ENCODE measurements at places on chromosomes 6 and 20. TPM values are rescaled to one million over a fixed set of nuclear protein-coding genes. Genes with fewer than 3 reads are reported as not detected.

- DNase-seq, result no peak
Observed at GRCh38 chr6:38944655-38945279, 103.8 kb upstream of the GLP1R start.

DNA sequence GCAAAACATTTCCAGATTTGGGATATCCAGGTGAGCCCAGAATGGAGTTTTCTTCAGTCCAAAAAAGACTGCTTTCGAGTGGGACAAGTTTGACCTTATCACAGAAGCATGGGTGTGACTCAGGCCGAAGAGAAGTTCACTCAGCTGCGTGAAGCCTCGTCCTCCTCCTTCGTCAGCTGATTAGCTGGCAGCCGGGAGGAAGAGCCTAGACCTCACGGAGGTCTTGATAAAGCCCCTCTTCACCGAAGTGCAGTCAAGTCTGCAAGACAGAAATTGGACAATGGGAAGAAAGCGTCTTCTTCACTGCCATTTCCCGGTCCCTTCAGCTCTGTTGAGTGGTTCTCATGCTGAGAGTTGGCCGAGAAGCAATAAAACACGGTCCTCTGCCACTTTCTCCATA is 363.9 kb downstream of the TAF4 start:
- no peak for DNase-seq

DNA sequence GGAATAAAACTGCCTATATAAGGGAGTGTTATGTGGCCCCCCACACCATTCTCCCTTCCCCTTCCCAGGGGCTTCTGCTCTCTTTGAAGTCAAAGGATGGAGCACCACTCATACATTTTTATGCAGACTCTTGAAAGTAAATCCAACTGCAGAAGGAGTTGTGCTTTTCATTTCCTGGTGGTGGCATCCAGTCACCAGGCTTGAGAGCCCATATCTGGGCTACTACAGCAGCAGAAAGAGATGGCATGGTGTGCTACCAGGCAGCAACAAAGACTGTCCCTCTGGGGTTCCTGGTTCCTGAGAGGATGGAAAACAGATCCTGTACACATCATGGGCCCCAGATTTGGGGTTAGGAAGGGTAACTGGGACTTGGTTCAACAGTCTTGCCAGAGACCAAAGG is 226.4 kb downstream of the CLIC5 start:
- DNase-seq, result no peak

GRCh38 chr6:152378169-152378568 is 259.0 kb downstream of the SYNE1 start:
- no peak for DNase-seq

DNA sequence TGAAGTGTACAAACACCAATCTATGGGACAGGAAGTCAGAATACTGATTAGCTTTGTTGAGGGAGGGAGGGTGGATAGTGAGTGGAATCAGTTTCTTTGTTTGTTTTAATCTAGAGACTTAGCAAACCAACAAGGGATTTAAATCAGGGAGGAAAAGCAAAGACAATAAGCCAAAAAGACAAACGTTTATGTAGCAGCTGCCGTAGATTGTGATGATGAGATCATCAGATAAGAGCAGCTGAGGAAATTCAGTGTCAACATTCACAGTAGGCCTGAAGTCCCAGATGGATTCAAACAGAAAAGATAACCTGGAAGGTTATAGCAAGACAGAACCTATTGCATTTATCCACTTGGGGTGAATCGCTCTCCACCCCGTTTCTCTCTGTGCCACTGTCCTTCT is 104.9 kb upstream of the SYNDIG1 start:
- no peak for DNase-seq

Gene OR2B6
- total RNA-seq, result not detected

- peak; percentile 25 for DNase-seq
Observed at GRCh38 chr20:56987986-56988385, 278.5 kb downstream of the BMP7 start.

DNA sequence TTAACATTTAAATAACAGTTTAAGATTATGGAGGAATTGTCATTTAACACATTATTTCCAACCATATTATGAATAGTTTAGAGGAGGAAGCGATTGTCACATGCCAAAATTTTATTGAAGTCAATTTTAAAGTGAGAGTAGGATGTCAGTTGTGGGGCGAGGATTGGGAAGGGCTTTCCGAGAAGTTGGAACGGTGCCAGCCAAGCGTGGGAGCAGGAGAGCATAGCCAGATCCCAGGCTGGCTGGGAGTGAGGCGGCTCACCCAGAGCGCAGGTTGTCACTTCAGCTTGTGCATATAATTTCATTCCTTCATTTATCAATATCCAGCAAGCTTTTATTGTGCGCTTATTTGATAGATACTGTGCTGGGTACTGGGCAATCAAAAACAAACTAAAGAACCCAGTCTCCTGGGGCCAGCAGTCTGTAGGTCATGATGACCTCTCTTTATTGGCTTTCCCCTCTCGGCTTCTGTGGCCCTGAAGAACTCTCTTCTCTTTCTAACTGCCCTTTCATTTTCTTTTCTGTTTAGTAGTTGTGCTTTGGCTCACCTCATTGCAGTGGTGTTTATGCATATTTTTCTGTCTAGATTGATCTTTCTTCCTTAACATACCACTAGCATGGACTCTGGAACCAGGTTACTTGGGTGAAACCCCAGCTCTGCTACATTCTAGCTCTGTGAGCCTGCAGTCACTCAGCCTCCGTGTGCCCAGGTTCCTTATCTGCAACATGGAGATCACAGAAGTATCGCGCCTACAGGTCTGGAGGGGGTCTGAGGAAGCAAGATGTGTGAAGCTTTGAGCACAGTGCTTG is 6.4 kb downstream of the CEP43 start:
- no peak for DNase-seq

- DNase-seq, result no peak
Observed at GRCh38 chr6:4433199-4433598, 297.8 kb upstream of the ECI2 start.

Gene THBS2
- total RNA-seq, result 194 TPM

DNA sequence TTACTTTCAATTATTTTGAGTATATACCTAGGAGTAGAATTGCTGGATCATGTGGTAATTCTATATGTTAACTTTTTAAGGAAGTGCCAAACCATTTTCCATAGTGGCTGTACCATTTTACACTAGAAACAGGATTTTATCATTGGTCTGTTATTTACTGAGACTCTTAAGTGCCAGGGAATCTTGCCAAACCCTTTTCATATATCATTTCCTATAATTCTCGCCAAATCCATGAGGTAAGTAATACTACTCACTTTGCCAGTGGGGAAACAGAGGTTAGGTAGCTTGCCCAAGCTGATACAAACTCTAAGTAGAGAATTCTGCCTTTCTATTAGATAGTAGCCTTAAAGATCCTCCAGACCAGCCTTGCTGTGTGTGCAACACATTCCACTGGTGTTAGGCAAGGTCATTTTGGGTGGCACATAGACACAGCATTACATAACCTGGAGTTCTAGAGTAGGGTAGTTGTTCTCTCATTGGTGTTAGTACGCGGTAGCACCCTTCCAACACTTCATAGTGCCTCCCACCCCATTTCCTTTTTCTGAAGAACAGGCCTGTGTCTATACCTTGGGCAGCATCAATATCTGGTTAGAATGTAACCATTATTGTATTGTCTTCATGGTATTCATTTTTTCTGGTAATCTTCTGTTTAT is 65.5 kb downstream of the ARID1B start:
- no peak for DNase-seq

- DNase-seq, result no peak
Observed at GRCh38 chr6:73264446-73264845, 1.4 kb upstream of the KHDC1 start.

DNA sequence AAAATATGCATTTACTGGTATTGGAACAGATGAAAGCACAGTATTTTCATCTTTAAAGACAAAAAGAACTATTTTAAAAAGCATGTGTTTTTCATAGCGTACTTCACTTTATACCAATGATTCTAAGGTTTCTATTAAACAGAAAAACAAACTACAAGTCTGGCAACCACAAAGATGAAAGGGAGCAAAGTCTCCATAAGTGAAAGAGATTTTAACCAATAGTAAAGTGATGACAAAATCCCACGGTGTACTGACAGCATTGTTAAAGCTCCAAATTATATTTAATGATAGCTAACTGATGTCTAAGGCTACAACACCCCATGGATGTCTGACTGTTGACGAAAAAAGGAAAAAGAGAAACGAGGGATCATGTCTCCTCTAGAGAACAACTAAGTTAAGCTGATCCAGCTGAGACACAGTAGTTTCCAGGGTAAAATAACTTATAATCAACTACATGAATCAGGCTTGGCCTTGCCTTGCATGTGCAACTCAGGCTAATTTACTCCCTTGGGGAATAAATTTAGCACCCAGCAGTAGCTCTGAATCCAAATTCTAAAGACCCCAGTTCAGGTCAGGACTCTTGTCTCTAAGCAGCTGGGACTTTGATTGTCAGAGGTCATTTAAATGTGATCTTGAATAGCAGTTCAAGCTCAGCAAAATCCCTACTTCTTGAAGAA is 56.0 kb upstream of the TAB2 start:
- DNase-seq, result no peak

Gene DEFB124
- total RNA-seq, result not detected

GRCh38 chr6:43250992-43251373 is 7.7 kb downstream of the TTBK1 start:
- DNase-seq, result no peak

DNA sequence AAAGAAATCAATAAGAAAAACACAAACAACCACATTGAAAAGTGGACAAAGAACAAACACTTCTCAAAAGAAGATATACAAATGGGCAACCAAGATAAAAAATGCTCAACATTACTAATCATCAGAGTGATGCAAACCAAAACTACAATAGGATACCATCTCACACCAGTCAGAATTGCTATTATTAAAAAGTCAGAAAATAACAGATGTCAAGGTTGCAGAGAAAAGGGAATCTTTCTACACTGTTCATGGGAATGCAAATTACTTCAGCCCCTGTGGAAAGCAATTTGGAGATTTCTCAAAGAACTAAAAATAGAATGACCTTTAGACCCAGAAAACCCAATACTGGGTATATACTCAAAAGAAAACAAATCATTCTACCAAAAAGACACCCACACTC is 29.8 kb downstream of the KIF6 start:
- DNase-seq, result no peak

DNA sequence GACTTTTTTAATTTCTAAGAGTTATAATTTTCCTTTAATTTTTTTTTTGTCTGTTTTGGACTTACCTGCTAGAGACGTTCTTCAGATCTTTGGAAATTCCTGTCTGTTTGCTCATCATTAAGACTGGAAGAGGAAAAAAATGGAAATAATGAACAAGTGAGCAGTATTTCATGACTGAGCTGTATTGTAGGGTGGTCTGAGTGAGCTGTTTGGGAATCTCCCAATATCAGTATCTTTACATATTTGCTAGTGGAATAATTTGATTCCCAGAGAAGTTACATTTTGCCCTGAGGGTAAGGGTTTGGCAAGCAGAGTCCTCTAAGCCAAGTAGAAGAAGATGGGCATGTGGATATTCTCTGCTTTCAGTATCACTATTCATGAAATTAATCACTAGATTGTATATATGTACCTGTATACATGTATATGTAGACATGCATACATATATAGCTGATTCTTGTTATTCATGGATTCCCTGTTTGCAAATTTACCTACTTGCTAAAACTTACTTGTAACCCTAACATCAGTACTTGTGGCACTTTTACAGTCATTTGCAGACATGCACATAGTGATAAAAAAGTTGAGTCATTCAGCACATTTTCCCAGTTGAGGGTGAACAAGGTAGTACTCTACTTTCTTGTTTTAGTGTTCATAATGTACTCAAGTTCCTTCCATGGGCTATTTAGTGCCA is 13.5 kb downstream of the ZC2HC1B start:
- no peak for DNase-seq

Gene PDE7B
- total RNA-seq, result 1.8 TPM

DNA sequence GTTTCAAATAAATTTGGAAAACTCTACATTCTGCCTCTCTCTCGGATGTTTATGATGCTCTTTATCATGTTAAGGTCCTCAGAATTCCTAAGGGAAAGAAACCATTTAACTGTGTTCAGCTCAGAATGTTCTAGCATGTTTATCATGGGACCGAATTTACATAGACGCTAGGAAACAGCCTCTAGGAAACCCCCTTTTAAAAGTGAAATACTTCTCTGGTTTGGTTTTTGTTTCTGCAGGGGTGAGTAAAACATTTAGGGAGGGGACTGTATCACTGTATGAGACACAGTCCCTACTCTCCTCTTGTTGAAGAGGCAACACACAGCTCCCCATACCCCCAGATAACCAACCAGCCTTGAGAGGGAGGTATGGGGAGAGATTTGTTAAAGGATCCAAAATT is 267.6 kb upstream of the SUPT3H start:
- DNase-seq, result no peak

DNA sequence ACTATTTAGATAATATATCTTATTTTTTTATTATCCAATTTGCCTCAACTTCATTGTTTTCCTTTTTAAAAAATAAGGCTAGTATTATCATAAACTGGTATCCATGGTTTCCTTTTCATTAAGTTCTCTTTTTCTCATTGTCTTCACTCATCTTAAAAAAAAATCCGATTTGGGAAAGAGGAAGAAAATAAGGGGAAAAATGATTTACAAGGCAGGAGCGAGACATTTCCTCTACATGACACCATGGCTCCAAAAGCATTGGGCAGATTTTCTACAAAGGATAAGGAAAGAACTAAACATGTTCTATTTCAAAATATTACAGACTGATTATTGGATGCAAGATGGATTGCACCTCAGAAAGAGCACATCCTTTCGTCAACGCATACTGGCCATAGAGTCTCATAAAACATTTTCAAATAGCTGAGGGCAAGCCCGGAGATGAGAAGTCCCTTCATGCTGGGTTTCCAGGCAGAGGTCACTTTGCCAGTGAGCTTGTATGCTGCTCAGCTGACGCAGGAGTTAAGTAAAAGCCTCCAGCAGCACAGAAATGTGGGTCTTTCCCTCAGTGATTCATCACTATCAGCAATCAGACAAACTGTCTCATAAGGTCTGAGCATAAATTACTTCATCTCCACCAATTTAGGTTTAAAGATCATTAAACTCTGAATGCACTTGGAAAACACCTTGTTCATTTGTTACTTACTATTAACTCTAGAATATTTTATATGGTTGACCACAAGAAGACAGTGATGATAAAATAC is 129.0 kb upstream of the TNFAIP3 start:
- DNase-seq, result no peak

DNA sequence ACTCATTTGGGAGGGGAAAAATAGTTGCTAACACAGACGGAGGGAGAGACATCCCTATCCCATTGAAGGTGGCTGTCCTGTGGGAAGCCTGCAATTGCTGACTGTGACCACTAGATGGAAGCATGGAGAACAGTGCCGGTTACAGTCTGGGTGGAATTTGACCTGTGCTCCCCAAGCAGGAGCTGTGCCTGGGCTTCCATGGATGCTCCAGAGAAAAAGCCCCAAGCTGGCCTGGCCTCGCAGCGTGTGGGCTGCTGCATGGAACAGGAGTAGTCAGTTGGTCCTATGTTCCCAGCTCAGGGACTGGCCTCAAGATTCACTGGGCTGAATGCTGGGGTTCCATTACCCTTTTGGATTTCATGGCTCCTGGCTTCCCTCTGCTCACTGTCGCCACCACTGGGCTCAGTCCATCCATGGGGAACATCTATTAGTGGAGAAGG is 116.3 kb upstream of the CHD6 start:
- DNase-seq, result peak; percentile 32

All from MG63 (cell line).